Fibroblast of the aortic adventitia (primary cell): ENCODE measurements at places on chromosomes 12 and 14.

GRCh38 chr14:47442211-47442610 lies 233.2 kb downstream of the MDGA2 start:
- DNase-seq: no peak

DNA sequence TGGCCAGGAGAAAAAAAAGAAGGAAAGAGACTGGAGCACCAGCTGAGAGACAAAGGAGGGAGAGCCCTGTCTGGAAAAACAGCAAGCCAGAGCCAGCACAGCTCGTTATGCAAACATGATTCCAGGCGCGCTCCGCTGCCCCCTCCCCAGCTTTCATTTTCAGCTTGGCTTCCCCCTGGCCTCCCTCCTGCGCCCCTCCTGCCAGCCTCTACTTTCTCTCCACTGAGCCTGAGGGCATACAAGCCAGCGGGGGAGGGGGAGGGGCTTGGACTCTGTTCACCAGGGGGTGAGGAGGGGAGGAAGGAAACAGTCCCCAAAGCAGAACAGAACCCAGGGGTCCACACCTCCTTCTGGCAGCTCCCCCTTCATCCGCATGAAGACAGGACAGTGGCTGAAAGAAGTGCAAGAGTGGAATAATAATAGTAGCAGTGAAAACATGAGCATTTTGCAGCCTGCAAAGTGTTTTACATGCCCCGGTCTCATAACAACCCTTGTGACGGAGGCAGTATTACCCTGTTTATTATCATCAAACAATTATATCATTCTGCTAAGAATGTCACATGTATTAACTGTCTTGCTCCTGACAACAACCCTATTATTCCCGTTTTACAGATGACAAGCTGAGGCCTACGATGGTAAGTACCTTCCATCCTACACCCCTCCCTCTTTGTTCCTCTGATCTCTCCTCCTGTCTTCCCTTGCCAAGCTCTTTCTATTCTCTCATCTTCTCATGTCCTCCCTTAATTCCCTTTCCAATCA lies 24.2 kb downstream of the SMUG1 start:
- DNase-seq: no peak

GRCh38 chr12:127582074-127582473 lies 684.9 kb upstream of the TMEM132C start:
- DNase-seq: peak; percentile 30

DNA sequence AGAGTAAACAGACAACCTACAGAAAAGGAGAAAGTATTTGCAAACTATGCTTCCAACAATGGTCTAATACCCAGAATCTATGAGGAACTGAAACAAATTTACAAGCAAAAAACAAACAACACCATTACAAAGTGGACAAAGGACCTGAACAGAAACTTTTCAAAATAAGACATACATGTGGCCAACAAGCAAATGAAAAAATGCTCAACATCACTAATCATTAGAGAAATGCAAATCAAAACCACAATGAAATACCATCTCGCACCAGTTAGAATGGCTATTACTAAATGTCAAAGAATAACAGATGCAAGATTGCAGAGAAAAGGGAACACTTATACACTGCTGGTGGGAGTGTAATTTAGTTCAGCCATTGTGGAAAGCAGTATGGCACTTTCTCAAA lies 125.8 kb downstream of the C12orf42 start:
- no peak for DNase-seq

DNA sequence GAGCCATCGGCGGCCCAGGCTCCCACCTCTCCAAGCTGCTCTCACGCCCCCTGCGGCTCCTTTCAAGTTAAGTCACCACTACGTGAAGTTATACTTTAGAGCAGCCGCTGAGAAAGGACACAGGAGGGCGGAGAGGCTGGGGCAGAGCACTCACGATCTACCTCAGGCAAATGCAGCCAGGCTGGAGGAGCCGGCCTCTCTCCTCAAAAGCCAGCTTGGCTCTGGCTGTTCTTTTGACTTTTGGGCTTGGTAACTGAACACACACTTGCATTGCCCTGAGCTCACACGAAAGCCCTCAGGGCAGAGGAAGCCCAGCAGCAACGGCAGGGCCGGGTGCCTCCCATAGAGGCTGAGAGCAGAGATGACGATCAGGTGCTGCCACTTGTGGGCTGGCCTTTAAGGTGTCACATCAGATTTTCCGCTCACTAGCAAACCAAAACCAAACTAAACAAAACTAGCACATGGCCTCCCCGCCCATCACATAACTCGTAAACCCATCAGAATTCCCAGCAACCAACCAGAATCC lies 75.2 kb downstream of the PITPNM2 start:
- DNase-seq: no peak

DNA sequence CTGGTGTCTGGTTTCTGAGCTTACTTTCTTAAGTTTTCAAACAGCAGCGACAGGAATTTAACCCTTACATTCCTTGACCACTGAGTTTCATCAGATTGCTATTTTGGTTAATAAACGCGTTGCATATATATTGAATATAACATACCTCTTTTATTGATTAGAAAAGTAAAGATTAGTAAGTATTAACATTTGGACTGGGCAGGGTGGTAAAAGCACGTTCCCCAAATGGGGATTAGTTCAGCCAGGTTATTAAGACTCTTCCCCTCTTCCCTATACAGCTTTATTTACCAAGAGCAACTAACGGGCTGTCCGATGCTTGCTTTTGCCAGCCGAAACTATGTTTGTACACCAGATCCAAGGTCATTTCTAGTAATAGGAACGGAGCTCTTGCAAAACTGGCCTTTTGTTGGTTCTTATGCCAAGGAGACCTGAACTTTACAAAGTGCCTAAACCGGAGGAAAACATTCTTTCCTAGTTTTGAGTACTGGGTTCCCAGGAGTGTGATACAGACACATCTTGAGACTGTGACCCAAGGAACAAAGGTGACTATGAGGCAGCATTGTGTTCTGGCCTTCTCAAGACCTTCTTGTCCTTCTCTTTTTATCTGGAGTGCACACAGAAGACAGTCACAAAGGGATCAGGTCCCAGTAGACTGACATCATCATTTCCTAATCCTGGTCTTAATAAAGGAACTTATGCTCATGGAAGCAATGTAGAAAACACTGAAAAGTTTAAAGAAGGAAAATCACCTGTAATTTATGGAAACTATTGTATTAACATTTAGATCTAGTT lies 2.6 kb downstream of the GLRX5 start:
- DNase-seq: no peak

DNA sequence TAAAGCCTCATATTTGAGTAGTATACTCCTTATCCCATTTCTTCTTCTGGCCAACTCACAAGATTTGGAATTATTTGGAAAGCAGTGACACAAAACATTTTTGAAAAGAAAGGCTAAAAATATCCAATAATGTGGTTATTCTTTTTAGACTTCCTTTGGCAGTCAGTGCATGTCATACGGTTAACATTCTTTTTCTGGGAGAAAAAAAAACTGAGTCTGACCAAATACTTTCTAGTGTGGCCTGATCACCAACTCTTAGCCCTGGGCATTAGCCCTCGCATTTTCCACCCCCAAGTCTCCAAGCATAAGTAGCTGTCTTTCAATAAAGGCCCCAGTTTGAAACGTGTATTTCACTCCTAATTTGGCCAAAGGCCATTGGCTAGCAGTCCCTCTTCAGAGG lies 5.9 kb downstream of the RASSF3 start:
- peak; percentile 82 for DNase-seq

- DNase-seq: peak; percentile 4
Observed at GRCh38 chr14:90177539-90178189, 78.7 kb upstream of the PSMC1 start.

GRCh38 chr14:106029959-106030358 lies 503.6 kb downstream of the TMEM121 start:
- DNase-seq: no peak

GRCh38 chr14:36161776-36162175 lies 14.7 kb downstream of the PTCSC3 start:
- no peak for DNase-seq

DNA sequence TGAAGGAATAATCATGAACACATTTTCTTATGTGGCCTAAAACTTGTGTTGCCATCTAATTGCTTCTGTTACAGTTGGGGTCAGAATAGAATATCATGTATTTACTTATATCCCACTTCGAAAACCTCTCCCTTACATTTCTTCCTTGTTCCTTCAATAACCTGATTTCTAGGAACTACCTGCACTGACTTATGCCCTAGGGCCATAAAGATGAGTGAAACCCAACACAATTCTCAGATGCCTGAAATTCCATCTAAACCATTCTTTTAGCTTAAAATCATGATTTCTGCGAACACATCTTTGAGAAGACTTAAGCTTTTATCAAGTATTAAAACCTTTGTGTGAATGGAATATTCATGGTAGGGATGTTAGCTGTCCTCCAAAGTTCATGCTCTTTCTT lies 142.7 kb downstream of the SNAPC1 start:
- DNase-seq: no peak

DNA sequence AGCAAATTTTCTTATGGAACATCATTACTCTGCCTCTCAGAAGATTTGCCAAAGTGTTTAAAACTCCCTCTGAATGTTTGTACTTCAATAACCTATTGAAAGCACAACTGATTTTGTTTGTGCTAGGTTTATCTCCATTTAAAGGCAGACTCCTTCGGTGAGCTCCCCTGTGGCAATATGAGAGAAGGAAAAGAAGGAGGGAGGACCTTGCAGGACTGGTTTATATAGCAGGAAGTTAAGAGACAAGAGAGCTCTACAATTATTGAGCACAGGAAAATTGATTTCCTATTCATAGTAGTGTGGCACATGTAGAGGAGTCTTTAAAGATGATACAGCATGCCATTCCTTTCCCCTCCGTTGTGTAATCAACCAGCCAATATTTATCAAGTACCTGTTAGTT lies 75.5 kb downstream of the PDE3A start:
- no peak for DNase-seq

DNA sequence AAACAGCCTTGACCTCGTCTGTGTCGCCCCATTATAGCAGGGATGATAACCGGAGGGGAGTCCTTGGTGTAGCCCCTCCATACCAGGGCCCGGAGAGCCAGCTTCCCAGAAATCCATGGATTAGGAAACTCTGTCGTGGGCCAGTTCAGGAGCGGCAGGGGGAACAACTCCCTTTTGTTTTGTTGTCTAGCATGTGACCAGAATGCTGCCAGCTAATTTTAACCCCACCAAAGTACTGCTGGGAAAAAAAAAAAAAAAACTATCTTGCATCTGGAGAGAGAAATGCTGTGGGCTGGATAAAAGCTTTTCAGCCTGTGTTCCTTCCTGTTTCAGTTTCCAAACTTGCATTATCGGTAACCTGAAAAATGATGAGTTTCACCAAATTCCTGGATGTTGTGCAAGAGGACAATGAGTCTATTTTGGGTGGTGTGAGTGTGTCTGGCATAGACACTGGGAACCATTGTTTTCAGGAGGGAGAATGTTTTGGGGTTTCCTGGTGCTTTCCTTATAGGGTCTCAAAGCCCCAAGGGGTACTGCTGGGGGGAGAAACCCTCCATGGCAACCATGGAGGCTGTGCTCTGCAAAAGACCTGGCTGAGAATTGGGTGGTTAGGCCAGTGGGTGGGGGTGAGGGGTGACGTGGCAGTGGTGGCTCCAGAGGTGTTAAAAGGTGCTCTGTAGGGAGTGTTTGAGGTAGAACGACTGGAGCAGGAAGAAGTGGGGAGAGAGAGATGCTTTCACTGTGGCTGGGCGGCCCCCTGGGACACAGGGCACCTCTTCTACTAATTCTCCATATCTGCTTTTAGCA lies 14.9 kb upstream of the IRF2BPL start:
- peak; percentile 98 for DNase-seq

DNA sequence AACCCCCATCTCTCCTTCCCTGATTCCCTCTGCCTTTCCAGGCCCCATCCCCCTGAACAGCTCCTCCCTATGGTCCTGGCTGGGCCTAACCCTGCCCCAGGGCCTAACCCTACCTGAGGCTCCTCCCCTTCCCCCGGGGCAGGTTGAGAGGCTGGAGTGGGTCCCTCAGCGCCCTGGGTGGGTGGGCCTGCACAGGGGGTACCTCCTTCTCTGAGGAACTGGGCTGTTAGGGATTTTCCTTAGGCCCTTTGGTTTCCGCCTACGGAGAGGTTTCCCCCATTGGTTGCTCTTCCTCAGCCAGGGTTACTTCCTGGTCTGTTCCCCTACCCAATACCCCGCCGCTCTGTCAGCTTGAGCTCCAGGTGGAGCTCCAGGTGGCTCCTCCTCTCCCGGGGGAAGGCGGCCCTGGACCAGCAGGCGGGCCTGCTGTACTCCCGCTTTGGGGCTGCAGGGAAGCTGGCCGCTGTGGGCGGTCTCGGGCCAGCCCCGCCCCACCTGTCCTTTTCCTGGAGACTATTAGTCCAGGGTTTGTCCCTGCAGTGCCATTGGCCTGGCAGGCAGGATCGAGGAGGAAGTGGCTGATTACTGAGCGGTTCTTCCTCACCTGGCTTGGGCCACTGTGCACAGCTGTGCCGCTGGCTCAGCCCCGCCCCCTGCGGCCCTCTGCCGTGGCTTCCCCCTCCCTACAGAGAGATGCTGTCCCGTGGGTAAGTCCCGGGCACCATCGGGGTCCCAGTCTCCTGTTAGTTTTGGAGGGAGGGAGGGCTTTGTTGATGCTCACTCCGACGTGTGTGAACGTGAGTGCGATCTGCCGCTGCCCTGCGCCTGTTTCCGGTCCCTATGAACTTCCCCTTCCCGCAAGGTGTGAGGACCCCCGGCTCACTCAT lies 2.5 kb downstream of the C12orf57 start:
- no peak for DNase-seq

DNA sequence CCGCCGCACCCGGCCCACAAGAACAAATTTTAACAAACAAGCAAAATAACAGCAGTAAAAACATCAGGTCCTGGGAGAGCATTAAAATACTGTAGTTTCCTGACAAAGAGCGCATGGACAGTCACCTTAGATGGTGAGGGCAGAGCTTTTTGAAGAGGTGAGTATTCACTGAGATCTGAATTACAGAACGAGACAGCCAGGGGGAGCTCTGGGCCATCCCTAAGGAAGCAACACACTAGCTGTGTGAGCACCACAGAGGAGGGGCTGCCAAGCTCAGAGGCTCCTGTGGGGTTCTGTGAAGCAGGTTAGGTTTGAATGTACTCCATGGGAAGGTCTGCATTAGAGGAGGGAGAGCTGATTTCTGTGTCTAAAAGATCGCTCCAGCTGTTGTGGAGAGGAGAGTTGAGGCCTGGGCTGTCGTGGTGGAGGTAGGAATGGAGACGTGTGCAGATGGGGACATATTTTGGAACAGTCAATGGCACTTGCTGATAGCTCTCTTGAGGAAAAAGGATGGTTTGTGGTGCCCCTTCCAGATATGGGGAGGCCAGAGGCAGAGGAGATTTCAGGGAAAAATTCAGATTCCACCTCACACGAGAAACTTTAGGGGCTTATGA lies 72.9 kb downstream of the TRAFD1 start:
- peak; percentile 56 for DNase-seq

- DNase-seq: no peak
Observed at GRCh38 chr12:15216036-15216889, 5.0 kb downstream of the RERG start.

- DNase-seq: peak; percentile 71
Observed at GRCh38 chr12:47651368-47652254, 54.2 kb downstream of the RPAP3 start.

GRCh38 chr14:33914676-33915516 lies 36.0 kb downstream of the EGLN3 start:
- DNase-seq: peak; percentile 48
